EH (cell line): ENCODE measurements at places on chromosomes 7 and 10.

DNA sequence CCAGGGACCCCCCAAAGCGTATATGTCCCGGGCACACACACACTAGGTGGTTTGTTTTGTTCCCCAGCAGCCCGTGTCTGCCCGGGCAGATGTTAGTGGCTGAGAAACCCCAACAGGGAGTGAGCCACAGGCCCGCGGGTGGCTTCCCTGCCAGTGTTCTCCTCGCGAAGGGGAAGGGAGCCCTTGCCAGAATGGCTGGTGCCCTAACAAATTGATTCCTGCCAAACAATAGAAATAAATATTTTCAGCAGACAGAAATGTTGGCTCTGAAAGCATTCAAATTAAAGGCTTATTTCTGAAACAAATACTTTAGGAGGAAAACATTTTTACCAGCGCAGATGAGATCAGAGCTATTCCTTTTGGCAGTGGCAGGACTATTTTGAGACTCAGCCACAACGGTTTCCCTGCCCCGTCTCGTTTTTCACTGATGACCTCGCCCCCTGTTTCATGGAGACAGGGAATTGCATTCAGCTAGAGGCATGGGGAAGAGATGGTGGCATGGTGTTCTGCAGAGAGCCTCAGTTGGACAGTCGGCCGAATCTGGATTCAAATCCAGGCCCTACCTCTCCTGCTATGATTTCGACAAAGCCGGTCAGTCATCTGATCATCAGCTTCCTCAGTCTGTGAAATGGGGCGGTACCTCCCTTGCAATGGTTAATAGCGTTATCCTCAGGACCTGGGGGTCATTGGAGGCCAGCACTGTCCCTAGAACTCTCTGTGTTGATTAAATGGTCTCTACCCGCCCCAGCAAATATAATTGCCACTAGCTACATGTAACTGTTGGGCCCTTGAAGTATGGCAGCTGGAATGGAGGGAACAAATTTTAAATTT, 84.5 kb downstream of the CUX1 start:
- peak; percentile 67 for DNase-seq

GRCh38 chr7:132154248-132154647, 422.0 kb downstream of the PLXNA4 start:
- DNase-seq, result no peak

DNA sequence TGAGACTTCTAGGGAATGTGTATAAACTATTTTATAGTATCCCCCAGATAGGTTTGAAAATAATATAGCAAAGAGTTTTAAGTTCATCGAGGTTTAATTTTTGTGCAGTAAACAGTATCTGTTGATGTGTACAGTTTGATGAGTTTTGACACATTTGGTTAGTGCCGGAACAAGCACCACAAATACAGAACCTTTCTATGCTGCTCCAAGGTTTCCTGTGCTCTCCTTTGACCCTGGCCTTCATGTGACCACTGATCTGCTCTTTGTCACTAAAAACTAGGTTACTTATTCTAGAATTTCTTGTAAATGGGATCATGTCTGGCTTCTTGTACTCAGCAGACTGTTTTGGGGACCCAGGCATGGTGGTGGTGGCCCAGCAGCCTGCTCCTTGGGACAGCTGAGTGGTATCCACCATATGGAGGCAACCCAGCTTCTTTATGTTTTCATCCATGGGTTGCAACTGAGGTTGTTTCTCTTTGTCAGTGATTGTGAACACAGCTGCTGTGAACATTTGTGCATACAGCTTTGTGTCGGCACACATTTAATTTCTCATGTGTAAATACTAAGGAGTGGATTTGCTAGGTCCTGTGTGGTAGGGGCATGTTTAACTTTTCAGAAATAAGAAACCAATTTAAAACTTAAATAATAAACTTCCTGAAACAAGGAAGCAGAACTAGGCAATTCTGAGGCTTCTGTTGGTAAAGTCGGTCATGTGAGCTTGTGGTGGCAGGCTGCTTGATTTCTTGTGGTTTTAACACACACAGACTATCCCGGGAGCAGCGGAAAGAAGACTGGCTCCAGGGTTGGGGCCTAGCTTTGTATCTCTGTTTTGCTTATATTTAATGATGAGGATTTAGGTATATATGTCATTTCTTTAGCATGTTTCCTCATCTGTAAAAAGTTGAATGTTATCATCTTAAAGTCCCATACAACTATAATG, 219.4 kb downstream of the ABCA13 start:
- DNase-seq, result no peak

DNA sequence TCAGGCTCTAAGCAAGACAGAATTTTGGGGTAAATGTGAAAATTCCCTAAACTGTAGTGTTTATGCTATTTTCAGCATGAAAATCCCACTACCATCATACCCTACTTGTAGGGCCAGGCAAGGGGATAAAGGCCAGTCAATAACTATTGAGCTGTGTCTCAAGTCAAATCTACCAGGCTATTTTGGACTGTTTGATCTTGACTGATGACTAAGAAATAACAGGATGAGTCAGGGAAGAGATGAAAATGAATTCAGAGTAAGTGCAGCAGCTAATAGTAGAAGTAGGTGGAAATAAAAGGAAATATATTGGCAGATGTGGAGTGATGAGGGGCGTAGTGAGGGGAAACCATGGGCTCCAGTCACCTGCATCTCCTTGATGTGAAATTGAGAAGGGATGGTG, 225.8 kb upstream of the PHYHIPL start:
- DNase-seq, result peak; percentile 36

- peak; percentile 22 for DNase-seq
Measured at GRCh38 chr7:31860925-31861324, 173.9 kb downstream of the PPP1R17 start.

- peak; percentile 49 for DNase-seq
Measured at GRCh38 chr7:15130666-15131541, 228.4 kb upstream of the DGKB start.

DNA sequence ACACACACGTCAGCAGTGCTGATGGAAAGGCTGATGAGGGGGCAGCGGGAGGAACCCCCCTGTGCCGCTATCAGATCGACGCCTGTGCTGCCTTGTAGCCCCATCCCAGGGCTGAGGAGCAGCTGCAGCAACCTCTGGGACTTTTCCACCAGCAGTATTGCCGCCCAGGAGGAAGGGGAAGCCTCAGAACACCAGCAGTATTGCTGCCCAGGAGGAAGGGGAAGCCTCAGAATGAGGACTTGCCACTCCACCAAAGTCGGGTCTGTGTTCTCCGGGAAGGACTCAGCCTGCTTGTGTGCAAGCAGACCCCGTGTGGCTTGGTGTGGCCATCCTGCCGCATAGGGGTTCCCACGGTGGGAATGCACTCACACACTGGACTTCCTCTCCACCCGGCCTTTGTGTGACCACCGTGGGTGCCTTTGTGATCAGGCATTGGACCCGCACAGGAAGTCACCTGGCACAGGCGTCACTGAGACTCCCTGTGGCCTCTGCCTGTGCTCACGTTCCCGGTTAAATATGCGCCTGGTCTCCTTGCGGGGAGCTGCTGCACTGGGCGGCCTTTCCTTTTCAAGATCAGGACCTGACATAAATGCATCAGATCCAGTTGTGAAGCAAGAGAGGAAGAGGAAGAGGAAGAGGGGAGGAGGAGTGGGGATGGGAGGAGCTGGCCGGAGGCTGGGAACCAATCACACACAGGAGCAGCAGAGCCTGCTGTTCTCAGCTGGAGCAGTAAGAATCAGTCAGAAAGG, 248.5 kb downstream of the DNAJB6 start:
- DNase-seq, result no peak
